ENCODE measurements at places on chromosomes 3 and 15.

DNA sequence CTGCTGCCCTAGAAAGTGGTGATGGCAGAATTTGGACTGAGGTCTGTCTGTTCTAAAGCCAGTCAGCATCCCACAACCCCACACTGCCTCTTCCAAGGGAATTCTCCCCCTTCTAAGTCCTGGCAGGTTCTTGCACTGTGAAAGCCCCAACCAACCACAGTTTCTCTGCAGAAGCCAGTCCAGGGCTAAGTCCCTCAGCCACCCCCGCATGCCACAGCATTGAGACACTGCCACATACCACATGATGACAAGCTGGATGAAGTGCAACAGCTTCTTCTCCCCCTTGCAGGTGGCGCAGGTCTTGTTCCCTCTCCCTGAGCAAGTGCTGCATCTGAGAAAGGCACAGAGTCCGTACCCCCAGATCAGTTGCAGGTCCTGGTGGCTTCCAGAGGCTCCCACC lies 18.6 kb downstream of the SSUH2 start:
- peak; percentile 42 for DNase-seq

- no peak for DNase-seq
Measured at GRCh38 chr3:45838466-45838865, 3.5 kb downstream of the LZTFL1 start.

DNA sequence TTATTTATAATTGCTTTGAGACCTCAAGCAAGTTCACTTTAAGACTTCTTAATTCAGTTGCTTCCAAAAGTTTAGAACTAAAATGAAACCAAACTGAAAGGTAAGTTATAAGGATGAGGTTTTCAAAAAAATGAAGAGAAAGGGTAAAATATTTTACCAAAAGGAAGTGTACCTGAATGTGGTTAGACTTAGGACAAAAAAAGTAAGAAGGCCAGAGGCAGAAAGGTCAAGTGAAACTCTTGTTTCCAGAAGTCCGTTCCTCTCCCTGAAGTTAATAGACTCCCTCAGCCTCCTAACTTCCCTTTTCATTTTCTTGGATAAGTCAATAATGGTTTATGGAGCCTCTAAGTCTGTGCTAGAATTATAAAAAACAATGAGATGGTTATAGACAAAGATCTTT lies 16.6 kb downstream of the BTLA start:
- DNase-seq, result no peak

- no peak for DNase-seq
Measured at GRCh38 chr3:149609595-149609994, 48.2 kb downstream of the WWTR1 start.

- DNase-seq, result no peak
Measured at GRCh38 chr15:87938031-87938430, 318.5 kb downstream of the NTRK3 start.

GRCh38 chr15:25392806-25393205 lies 46.0 kb downstream of the UBE3A start:
- no peak for DNase-seq

Measured in cardiac fibroblast (primary cell).